ENCODE measurements at places on chromosomes 6 and 20.

DNA sequence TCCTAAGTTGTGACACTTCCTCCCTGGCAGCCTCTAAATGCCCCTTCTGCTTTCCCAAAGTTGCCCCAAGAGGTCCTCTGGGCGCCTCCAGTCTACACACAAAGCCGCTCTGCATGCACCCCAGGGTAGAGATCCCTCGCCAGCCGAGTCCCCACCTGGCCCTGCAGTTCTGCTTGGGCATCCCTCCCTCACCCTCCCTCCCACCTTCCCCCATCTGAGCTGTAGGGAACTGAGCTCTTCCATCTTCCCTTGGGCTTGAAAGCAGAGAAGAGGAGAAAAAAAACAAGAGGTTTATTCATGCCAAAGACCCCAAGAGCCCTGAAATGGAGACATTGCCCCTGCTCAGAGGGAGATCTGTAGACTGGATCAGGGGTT, 5.7 kb upstream of the FGD2 start:
- no peak for DNase-seq

DNA sequence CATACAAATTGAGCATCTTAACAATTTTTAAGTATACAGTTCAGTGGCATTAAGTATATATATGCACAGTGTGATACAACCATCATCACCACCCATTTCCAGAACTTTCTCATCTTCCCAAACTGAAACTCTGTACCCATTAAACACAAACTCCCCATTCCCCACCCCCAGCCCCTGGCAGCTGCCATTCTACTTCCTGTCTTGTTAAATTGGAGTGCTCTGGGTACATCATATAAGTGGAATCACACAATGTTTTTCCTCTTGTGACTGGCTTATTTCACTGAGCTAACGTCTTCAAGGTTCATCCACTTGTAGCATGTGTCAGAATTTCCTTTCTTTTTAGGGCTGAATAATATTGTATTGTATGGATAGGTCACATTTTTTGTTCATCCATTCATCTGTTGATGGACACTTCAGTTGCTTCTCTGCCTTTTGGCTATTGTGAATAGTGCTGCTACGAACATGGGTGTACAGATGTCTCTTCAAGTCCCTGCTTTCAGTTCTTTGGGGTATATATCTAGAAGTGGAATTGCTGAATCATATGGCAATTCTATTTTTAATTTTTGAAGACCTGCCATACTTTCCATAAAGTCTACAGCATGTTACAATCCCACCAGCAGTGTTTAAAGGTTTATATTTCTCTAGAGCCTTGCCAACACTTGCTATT, 19.6 kb upstream of the RREB1 start:
- no peak for DNase-seq

DNA sequence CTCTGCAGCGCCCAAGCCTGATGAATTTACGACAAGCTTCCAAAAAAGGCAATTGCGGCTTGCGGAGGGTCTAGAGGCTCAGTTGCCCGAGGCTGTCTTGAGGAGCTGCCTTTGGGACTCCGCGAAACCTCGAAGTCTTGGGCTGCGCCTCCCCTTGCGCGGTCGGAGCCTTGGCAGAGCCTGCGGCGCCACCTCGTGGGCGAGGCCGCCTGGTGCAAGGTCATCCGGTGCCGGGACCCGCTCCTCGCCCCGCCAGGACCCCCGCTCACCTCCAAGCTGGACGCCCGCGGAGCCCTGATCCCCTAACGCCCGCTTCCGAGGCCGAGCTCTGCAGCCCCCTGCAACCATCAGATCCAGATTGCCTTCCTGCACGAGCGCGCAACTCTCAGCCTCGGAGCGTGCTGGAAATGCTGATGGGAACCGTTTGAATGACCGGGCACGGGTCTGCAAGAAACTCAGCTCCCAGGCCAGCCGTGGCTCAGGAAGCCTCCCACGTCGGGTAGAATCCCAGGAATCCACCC, 14.9 kb upstream of the FAM210B start:
- DNase-seq = peak; percentile 19

GRCh38 chr20:58461899-58462298, 53.3 kb downstream of the APCDD1L start:
- DNase-seq = no peak

- DNase-seq = no peak
Measured at GRCh38 chr6:126147291-126147815, 161.0 kb downstream of the TRMT11 start.

- no peak for DNase-seq
Measured at GRCh38 chr6:63573899-63574553, 1.7 kb downstream of the LOC128125822 start.

DNA sequence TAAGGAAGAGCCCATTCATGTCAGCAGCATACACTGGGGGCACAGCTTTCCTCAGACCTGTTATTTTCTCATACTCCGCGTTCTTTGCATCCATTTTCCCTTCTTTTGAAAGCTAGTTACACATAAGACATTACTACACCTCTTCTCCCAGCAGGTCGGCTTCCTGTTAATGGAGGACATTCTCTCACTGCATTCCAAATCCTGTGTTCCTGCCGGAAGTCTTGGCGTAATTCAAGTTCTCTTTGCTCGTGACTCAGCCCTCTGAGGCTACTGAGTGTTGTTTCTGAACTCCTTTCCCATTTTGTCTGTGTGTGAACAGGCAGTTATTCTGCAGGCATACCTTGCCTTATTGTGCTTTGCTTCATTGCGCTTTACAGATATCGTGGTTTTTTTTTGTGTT, 97.5 kb upstream of the ZBTB24 start:
- no peak for DNase-seq

DNA sequence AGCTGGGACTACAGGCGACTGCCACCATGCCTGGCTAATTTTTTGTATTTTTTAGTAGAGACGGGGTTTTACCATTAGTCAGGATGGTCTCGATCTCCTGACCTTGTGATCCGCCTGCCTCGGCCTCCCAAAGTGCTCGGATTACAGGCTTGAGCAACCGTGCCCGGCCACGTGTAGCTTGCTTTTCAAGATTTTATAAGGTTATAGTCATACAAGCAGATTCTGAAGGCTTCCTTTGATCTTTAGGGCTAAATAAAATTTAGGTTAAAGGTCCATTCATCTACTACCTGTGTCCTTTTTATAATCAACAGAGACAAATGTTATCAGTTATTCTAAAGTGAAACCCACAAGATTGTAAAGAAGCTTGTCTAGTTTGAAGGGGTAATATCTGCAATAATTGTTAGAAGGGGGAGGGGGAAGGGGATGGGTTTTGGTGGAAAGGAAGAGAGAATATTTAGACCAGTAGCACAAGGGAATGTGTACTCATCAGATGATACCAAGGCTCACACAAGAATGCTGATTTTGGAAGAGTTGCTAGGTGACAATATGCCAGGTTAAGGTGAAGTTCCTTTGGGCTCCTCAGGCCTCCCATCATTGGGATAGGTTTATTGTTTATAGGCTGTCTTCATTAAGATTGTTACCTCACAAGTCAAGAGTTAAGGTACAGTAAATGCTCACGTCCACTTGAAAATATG, 284.7 kb downstream of the ALDH8A1 start:
- no peak for DNase-seq

- DNase-seq = no peak
Measured at GRCh38 chr20:8254911-8255582, 123.0 kb downstream of the PLCB1 start.

DNA sequence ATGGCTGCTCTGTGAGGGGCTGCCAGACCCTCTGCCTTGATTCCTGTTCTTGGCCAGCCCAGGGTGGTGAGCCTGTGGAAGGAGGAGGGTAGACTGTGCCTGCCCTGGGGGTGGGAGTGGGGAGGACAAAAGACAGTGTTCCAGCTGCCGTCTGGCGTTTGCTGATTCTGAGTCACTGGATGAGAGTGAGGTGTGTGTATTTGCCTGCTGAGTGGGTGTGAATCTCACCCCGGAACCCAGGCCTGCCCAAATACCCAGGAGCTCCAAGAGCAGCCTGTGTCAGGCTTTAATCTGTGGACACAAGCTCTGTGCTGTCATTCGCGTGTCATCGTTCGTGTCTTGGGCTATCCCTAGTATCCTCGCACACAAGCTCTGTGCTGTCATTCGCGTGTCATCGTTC, 2.6 kb upstream of the LKAAEAR1 start:
- no peak for DNase-seq

GRCh38 chr6:5199283-5199682, 61.5 kb downstream of the LYRM4 start:
- DNase-seq = no peak

- no peak for DNase-seq
Measured at GRCh38 chr6:69044534-69044933, 409.5 kb downstream of the ADGRB3 start.

- no peak for DNase-seq
Measured at GRCh38 chr6:26599134-26599533, 2.4 kb downstream of the ABT1 start.

- no peak for DNase-seq
Measured at GRCh38 chr6:125259354-125259736, 42.4 kb downstream of the HDDC2 start.

GRCh38 chr20:47174456-47175243, 181.8 kb downstream of the ZMYND8 start:
- DNase-seq = no peak

DNA sequence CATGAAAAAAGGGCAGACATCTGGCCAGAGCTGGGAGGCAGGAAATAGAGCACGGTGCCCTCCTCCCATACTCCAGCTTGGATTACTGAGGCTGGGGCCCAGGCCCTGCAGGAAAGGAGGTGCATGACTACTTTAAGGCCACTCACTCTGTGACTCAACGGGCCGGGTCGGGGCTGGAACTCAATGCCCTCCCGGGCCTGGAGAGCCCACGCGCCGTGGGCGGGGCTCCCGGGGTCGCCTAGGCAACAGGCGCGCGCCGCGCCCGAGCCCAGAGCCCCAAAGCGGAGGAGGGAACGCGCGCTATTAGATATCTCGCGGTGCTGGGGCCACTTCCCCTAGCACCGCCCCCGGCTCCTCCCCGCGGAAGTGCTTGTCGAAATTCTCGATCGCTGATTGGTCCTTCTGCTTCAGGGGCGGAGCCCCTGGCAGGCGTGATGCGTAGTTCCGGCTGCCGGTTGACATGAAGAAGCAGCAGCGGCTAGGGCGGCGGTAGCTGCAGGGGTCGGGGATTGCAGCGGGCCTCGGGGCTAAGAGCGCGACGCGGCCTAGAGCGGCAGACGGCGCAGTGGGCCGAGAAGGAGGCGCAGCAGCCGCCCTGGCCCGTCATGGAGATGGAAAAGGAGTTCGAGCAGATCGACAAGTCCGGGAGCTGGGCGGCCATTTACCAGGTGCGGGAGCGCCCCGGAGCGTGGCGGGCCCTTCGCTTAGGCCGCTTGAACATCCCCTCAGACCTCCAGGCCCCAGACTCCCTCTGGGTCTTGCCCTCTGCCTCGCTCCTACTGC, at the start of gene PTPN1:
Gene PTPN1, plus strand, starts transcription at position 461 of the 783 bp plus-strand sequence. Its CDS starts 145 bp downstream, at position 606.
- peak; percentile 96 for DNase-seq

GRCh38 chr6:157188213-157188612, 135.1 kb downstream of the TMEM242 start:
- no peak for DNase-seq

DNA sequence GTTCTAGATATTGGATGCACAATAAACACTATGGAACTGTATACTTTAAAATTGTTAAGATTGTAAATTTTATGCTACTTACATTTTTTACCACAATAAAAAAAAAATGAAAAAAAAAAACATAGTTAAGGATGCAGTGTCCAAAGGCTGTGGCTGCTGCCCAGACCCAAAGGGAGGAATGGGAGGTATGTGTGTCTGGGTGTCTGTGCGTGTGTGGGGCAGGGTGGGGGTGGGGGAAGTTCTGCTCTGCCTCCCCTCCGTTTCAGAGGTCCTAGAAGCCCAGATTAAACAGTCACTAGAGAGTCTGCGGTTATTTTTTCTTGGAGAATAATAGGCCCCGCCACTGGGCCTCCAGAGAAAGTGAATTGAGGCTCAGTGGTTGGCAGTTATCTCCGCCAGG, 136.4 kb upstream of the ARMC2 start:
- no peak for DNase-seq

GRCh38 chr6:41451515-41452163, 94.5 kb upstream of the FOXP4 start:
- no peak for DNase-seq

GRCh38 chr6:84860920-84861319, 96.5 kb upstream of the TBX18 start:
- no peak for DNase-seq

DNA sequence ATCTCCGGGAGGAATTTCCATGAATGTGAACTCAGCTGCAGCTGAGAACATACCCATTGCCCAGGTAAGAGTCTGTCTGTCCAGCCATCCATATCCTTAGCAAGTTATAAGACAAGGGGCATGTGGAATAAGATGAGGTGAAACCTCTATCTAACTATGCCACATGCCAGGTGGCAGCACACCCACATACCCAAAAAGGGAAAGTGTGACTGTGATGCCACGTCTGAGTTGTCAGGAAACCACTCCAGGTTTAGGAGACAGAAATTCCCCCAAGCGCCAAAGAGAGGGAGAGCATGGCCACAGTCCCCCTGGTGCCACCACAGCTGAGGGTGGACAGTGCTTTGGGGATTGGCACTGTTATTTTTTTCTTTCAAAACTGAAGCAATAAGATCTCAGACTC, 36.7 kb downstream of the SYNDIG1 start:
- no peak for DNase-seq

- no peak for DNase-seq
Measured at GRCh38 chr6:157150076-157150475, 173.2 kb downstream of the TMEM242 start.

DNA sequence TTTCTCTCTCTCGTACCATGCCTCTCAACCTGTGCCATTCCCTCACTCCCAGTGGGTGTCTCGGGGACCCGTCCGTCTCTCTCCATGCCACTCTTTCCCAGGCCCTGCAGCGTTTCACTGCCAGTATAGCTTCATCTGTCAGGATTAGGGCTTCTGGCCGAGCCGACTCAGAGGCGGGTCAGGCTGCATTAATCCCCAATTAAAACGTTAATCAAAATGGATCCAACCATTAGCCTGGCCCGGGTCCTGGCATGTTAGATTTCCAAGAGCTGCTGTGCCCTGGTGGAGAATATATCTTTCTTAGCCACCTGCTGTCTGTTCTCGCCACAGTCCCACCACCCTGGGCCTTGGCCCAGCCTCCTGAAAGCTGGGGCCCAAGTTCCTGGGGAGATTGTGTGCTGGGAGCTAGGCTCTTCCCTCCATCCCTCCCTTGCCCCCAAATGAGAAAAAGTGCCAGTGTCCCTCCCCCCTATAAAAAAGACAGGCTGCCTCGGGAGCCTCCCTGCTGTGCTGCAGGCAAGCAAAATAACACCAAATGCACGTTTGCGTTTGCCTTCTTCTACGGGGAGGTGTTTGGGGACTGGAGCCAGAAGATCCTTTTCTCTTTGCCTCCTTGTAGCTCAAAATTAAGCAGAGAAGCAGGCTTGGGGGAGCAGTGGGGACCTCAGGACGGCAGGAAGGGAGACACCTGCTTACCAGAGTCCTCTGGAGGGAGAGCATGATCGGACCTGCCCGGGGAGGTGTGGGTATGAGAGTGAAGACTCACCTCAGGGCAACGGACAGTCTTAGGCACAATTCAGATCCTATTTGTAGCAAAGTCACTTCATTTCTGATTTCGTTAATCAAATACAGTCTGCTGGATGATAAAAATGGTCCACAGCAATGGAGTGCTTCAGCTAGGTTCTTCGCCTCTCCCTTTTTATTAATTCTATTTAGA, 3.0 kb downstream of the KCNG1 start:
- DNase-seq = no peak

- no peak for DNase-seq
Measured at GRCh38 chr20:64099086-64099786, 8.1 kb downstream of the NPBWR2 start.
